ENCODE measurements at places on chromosomes 16 and 17. TPM values are rescaled to one million over a fixed set of nuclear protein-coding genes. Genes with fewer than 3 reads are reported as not detected.

Gene SMURF2
- 404 TPM for total RNA-seq

Gene UTS2R
- total RNA-seq, result not detected

Gene SHMT1
- total RNA-seq, result 3.9 TPM

Gene DLX4
- not detected for total RNA-seq

Gene HOXB2
- 4.5 TPM for total RNA-seq

Gene PDILT
- total RNA-seq, result not detected

Gene SPATA32
- not detected for total RNA-seq

Gene MAP2K4
- 31.9 TPM for total RNA-seq

Gene DLX3
- not detected for total RNA-seq

Gene NPIPA2
- total RNA-seq, result not detected

Gene KRT36
- not detected for total RNA-seq

Gene SERPINF2
- not detected for total RNA-seq

Gene GINS2
- 0.89 TPM for total RNA-seq

Gene PPM1E
- total RNA-seq, result under 0.01 TPM

Gene GAS7
- total RNA-seq, result 2.8 TPM

Gene TUFM
- 99.2 TPM for total RNA-seq

Gene C17orf67
- total RNA-seq, result 0.78 TPM
